Pons (tissue), 1 donor: ENCODE measurements at places on chromosomes 11 and 22.

- no peak for DNase-seq
Measured at GRCh38 chr11:71490044-71490730, 36.9 kb upstream of the KRTAP5-7 start.

GRCh38 chr11:123707206-123707605 lies 34.3 kb downstream of the ZNF202 start:
- DNase-seq, result no peak

DNA sequence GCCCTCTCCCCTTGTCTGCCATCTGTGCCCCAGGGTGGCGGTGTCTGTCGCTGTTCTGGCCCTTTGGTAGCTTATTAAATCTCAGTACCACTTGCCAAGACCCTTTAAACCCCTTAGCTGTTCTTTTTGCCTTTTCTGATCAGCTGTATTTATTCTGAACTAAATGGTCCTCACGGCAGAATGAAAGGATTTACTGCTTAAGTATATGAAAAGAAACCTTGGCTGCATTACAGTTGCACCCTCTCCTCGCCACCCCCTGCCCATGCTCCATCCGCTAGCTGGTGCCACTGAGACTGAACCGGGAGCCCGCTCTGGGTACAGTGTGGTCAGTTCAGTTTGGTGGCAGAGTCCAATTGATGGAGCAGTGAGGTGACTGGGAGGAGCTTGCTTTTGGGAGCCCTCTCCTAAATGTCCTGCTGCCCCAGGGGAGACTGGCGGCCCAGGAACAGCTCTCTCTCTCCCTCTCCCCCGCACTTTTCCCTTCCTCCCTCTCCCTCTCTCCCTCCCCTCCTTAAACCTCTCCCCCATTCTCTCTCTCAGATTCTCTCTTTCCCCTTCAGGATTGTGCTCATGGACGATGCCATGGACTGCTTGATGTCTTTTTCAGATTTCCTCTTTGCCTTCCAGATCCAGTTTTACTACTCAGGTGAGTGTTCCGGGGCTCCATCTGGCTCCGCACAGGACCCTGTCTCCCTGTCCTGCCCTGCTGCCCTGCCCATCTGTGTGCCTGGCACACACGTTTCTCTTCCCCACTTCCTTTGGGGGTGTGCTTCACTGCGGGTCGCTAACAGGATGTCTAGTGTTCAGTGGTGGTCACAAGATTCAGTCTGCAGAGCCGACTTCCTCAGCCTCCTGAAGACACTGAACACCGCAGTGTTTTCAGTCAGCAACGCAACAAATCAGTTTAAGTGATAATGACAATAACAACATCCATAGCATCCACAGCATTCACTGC lies 21.8 kb downstream of the ARFGAP2 start:
- no peak for DNase-seq

DNA sequence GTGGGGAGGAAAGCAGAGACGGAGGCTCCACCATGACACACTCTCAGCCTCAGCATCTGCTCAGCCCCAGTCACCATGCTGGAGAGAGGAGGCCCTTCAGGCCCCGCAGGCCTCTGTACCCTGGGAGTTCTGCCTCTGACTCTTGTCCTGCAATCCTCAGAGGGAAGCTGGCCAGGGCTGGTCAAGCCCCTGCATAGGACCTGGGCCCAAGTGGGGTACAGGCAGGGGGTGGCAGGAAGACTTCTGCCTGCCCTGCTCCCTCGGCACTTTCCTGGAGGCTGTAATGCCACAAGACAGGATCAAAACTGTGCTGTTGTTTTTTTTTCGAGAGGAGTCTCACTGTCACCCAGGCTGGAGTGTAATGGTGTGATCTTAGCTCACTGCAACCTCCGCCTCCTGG lies 33.7 kb downstream of the LRRC74B start:
- no peak for DNase-seq

- no peak for DNase-seq
Measured at GRCh38 chr11:111845276-111846028, 25.9 kb downstream of the ALG9 start.

GRCh38 chr22:20197407-20198030 lies 46.7 kb upstream of the CCDC188 start:
- no peak for DNase-seq

DNA sequence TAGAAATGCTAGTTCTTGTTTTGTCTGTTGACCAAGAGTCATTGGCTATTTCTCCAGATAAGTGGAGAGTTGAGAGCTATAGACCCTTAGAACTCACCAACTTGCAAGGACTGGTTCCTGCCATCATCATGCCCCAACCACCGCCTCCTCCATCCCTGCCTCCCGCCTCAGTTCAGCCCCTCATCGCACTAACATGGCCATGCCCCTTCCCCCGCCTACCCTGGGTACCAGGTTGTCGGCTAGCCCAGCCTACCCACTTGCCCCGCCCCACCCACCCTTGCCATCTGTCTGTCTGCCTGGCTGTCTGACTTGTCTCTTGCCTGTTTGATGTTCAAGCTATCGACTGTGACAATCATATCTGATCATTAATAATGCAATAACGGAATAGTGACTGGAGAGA lies 154.1 kb downstream of the TRIM29 start:
- DNase-seq, result no peak

DNA sequence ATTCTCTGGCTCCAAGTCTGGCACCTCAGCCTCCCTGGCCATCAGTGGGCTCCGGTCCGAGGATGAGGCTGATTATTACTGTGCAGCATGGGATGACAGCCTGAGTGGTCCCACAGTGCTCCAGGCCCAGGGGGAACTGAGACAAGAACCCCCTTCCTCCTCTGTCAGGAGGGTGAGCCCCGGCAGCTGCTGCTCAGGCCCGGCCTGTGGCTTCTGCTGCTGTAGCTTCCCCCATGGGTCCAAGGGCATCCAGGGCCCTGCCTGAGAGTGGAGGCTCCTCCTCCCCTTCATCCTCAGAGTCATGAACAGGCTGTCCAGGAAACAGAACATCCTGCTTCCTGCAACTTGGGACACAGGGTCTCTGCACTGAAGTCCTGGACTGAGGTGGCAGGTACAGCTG lies 113.6 kb downstream of the VPREB1 start:
- no peak for DNase-seq

DNA sequence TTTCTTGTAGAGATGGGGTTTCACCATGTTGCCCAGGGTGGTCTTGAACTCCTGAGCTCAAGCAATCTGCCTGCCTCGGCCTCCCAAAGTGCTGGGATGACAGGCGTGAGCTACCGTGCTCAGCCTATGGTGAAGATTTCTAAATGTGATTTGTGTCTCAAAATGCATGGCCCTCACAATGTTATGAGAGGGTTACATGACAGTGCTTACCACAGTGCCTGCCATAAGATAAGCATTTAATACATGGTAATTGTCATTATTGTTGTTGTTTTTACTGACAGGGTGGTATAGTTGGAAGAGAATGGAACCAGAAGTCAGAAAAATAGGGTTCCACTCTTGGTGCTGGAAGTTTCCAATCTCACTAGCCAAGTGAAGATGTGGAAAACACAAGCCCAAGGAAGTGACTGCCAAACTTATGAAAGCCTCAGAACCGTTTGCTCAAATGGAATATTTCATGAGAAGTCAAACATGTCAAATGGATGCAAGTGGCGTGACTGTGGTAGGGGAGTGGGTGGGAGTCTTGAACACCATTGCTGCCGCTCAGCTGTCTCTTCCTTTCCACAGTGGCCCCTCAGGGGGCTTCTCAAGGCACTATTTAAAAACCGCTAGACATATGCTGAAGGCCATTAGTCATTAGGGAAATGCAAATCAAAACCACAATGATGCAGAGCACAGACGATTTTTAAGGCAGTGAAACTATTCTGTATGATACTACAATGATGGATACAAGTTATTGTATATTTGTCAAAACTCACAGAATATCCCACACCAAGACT lies 29.1 kb upstream of the LMO2 start:
- DNase-seq, result no peak

DNA sequence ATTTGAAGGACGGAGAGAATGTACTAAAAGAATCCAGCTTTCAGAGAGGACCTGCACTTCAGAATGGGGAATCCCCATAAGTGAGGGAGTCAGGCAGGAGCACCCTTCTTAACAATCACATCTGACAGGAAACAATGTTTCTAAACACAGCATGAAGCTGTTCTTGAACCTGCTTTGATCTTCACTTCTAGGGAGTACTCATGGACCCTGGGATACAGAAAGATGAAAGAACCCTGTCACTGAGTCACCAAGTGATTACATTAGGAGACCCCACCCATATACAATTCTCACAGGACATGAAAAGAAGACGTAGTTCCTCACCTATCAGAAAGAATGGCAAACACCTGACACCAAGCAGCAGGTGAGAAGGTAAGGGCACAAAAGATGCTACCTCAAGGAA lies 296.9 kb upstream of the ZC3H12C start:
- DNase-seq, result no peak

- peak; percentile 87 for DNase-seq
Measured at GRCh38 chr11:131498631-131499160, 128.3 kb downstream of the NTM start.

GRCh38 chr11:12330485-12331231 lies 46.7 kb upstream of the PARVA start:
- peak; percentile 97 for DNase-seq

DNA sequence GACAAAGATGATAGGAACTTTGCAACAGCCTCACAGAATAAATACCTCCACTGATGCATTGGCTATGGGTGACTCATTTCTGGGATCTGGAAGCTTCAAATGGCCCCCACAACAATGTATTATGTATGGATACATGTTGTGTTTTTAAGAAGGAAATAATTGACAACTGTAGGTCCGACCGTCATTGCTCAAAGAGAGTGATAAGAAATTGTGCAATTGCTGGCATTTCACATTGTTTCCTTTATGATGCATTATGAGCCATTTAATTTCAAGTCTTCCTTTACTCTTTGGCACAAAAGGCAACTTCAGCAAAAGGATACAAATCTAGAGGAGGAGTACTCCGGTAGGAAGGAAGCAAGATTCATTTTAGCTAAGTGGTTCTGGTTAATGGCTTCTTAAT lies 2.0 kb downstream of the ANO3 start:
- DNase-seq, result no peak

DNA sequence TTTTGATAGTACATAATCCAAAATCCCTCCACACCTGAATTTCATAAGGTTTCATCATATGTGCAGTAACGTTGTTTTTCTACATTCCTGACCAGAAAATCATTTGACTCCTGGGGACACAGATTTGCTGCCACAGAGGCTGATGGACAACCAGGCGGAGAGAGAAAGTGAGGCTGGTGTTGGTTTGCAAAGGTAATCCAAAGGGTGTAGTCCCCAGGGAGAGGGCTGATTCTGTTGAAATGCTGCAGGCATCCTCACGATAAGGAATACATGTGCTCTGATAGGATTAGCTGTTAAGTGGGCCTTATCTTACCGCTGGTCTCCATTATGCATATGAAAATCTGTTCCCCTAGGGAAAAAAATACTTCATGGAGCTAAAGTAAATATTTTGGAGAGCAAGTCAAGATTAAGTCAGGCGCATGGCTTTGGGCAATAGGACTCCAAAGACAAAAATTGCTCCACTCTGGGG lies 8.1 kb downstream of the APOL6 start:
- DNase-seq, result no peak

- no peak for DNase-seq
Measured at GRCh38 chr22:39415506-39415905, 15.9 kb downstream of the TAB1 start.
